Stimulated activated CD8-positive, alpha-beta memory T cell treated with anti-CD3 and anti-CD28 coated beads, Interleukin-7, amount 100 ng/mL, for 48 hours (primary cell): ENCODE measurements at places on chromosomes 12 and 14.

- DNase-seq: no peak
Observed at GRCh38 chr12:50536831-50537537, 32.2 kb downstream of the DIP2B start.

DNA sequence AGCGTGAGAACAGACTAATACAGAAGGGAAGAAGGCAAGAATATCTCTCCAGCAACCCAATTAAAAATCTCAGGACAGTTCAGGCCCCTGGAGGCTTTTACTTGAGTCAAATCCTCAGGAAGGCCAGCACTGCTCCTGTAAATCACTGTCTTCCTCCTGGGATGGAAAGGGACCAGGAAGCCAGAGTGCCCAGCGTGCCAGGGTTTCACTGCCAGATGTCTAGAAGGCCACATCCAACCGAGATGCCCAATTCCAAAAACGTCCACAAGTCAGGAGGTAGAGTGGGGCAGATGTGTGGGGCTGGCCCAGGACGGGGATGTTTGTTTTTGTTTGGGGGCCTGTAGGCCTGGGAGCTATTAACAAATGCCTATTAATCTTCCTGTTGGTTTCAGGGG, 332.0 kb downstream of the MED13L start:
- DNase-seq: no peak

- DNase-seq: no peak
Observed at GRCh38 chr12:23944067-23944466, 5.4 kb downstream of the SOX5 start.

- no peak for DNase-seq
Observed at GRCh38 chr14:102750376-102750775, 26.9 kb upstream of the TRAF3 start.

DNA sequence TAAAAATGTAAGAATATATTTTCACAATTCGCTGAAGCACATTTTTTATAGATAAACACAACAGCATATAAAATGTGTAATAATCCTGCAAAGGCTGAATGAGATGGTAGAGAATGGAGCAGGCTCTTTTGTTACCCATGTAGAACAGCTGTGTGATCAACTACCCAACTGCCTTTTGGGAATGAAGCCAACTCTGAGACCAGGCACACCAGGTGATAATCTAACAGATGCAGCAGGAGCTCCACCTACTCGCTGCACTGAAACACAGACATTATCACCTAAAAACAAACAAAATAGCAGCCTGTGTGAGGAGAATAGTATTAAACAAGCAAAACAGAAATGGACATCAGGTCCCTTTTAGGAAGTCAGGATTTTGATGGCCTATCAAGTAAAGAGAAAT, 183.3 kb downstream of the CCDC59 start:
- DNase-seq: no peak

- DNase-seq: no peak
Observed at GRCh38 chr12:65715961-65716360, 108.3 kb upstream of the HMGA2 start.

DNA sequence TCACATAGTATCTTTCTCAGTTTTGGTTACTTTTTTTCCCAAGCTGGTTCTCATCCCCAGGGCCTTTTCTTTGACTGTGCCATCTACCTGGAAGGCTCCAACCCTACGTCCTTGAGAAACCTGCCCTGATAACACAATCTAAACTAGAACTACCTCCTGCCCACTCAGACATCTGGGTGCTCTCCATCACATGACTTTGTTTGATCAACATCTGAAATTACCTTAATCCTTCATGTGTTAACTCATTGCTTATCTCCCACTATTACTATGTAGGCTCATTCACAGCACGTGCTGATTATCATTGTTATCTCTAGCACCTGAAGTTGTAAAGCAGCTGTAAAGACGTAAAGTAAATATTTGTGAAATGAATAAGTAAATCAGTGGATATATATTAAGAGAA, 784.0 kb downstream of the TMTC2 start:
- no peak for DNase-seq

DNA sequence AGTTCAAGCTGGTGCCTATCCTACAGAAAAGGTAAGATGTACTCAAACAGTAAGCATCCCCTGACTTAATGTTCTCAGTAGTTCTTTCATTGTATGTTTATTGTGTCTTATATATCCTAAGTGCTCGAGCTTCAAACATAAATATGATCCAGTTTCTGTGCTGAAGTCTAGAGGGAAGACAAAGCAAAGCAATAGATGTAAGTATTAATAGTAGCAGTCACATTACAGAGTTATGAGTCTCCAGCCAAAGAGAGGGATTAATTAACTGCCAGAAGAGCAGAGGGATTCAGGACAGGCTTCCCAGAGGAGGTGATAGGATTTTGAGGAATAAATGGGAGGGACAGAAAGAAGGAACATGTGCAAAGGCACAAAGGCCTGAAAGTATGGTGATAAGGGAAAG, 1.4 kb downstream of the NGDN start:
- no peak for DNase-seq

GRCh38 chr12:42524716-42525115, 64.8 kb downstream of the PRICKLE1 start:
- no peak for DNase-seq

DNA sequence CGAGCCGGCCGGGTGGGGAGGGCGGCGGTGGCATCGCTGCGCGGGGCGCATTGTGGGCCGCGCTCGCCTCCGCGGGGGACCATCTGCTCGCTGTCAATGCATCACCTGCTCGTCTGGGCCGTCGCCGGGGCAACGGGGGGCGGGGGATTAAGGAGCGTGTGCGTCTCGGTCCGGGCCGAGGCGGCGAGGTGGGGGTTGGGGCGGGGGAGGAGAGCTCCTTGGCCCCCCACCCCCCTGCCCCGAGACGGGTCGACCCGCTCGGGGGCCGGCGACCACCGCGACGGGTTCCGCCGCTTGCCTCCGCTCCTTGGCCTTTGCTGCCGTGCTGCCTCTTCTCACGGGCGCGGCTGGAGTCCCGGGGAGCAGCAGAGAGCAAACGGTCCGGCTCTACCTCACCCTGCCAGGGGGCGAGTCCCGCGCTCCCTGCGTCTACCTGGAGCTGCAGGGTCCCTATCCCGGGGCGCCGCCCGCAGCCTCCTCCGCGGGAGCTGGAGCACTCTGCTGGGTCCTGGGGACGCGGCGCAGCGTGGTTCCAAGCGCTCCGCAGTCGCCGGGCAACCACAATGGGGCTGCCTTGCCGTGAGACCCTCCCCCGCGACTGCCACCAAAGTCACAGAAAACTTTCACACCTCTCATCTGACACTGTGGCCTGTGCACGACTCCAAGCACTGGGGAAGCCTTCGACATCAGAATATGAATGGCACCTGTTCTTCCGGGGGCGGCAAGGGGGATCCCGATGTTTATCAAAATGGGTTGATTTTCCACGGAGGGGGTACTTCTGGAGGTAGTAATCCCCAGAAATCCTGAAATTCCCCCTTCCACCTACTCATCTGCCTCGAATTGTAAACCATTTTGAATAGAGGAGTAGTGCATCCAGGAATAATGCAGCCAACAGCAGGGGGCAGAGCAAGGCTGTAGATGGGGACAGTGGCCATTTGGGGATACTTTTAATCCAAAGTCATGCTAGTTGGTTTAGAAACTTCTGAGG, at the start of gene C12orf42:
Gene C12orf42, minus strand, starts transcription at position 500 of the 988 bp plus-strand sequence. CDS start 17,542 bp downstream, outside the sequence.
- DNase-seq: peak; percentile 22
